ENCODE measurements at places on chromosomes 16 and 17.
A peak's percentile ranks its signal among the peaks of the same experiment; 100 is the strongest.

DNA sequence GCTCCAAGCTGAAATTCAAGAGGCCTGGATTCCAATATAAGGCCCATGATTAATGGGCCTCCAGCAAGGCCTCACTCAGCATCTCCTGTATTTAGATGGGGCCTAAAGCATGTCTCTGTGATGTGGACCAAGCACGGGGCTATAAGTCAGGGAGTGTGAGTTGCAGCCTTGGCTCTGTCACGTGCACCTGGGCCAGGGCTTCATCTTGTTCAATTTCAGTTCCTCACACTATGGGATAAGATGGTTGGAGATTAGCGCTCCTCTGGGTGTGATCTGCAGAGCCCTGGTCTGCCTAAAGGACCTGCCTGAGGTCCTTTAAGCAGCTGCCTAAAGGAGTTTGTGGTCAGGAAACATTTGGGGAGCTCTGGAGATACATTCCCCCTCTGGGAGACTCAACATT is 25.2 kb downstream of the KLHL36 start:
- DNase-seq: no peak

DNA sequence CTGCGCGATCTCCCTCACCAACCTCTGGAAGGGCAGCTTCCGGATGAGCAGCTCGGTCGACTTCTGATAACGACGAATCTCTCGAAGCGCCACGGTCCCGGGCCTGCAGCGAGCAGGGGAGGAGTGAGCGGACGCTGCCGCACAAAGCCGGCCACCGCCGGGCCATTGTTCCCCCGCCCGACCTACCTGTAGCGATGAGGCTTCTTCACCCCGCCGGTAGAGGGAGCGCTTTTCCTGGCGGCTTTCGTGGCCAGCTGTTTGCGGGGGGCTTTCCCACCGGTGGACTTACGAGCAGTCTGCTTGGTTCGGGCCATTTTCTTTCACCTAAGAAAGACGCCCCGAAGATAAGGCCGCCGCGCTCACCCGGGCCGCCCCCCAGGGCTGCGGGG is 5.8 kb upstream of the UNK start:
- peak; percentile 90 for DNase-seq

GRCh38 chr16:3295209-3295608 is 10.0 kb downstream of the TIGD7 start:
- DNase-seq: no peak

DNA sequence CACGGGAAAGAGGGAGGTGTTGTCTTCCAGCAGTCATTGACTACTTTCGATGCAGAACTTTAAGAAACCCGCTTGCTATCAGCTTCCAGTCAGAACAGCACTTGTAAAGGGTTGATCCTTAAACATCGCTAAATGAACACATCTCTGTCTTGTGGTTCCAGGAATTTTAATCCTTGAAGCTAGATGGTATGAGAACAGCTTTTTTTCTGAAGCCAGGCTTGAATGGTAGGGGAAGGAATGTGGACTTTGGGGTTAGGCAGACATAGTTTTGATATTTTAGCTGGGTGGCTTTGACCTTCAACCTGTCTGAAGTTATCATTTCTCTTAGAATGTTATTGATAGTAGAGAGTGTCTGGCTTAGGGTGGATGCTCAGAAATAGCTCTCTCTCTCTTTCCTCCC is 81.1 kb downstream of the RGS9 start:
- DNase-seq: no peak

GRCh38 chr17:62008294-62008693 is 56.8 kb downstream of the MED13 start:
- no peak for DNase-seq

DNA sequence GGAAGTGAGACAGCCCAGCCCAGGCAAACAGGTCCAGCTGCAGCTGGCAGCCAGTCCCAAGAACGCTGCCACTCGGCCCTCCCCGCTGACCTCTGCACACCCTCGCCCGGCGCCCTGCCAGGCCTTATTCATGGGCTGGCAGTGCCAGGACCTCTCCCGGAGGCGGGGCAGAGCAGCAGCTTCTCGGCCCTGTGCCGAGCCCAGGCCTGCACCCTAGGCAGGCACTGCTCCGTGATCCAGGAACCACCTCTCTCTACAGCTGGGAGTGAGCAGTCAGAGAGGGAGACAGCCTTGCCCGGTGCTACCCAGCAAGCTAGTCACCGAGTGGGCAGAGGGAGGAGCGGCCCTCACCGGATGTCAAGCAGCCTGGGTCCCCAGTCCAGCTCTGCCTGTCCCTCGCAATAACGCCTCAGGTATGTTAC is 79.9 kb upstream of the CBX4 start:
- no peak for DNase-seq

DNA sequence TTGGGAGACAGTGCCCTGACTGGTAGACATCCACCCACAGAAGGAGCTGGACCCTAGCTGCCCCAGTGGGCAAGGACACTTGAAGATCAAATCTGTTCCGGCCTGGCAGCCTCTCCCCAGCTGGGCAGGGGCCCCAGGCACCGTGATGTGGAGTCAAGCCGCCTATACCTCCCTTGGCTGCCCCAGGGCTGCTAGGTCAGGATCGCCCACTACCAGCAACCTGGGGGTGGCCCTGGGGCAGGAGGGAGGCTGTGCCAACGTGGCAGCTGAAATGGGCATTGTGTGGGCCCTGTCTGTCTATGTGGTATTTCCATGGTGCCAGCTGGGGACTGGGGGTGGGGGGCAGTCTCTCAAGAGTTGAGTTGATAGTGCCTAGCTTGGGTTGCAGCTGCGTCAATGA is 941 bp downstream of the PDK2 start:
- no peak for DNase-seq

- DNase-seq: no peak
Measured at GRCh38 chr16:64096689-64097088, 1025.2 kb downstream of the CDH11 start.

DNA sequence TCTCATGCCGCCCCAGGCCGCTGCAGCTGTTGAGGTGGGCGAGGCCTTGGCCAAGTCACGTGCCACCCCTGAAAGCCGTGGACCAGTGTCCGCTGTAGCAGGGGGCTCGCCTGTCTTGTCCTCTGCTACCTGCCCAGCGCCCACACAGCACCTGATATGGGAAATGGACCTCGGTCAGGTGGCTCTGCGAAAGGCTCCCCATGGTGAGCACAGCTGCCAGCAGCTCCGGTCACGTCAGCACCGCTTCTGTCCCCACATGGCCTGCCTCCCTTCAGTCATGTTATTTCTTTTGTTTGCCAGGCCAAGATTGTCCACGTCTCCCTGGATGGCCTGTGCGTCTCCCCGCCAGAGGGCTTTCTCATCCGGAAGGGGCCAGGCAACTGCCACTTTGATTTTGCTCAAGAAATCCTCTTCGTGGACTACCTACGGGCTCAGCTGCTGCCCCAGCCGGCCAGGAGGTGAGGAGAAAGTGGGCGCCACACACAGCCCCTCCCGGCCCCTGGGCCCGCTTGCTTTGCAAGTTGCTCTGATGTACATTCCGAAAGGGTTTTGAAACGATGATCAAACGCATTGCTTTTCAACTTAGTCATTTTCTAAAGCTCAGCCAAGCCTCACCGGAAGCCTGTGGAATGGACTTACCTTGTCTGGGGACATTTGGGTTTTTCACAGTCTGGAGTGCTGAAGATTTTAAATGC is 219.8 kb downstream of the KATNIP start:
- no peak for DNase-seq

DNA sequence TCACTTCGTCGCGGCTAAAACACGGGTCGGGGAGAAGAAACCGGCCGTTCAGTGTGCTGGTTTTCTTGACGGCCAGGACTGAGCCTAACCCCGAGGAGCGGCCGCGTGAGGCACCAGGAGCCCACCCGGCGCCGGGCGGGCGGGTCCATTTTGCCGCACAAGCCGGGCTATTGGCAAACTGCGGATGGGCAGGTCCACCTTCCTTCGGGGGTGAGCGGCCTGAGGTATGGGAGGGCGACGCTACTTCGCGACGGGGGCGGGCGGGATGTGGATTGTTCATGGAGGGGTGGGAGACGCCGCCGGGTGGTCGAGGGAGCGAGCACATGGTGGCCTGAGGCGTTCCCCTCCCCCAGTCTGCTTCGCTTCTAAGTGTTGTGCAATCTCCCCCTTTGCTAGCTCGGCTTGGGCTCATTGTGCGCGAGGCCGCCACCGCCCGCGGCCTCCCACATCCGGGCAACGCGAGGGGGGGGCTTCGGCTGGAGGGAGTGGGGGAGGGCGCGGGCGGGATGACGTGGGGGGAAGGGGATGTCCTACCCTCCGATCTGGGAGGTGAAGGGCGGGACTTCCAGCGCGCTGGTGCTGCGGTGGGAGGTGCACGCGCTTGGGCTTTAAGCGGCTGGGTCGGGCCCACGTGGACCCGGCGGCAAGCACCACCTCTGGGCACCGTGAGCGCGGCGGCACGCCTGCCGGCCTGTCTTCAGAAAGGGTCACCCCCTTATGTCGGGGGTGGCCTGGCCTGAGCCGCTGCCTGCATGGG is 5.9 kb upstream of the CD68 start:
- peak; percentile 94 for DNase-seq

GRCh38 chr16:89023151-89023551 is 46.1 kb upstream of the CBFA2T3 start:
- no peak for DNase-seq
